ENCODE measurements at places on chromosomes 2 and 18. TPM values are rescaled to one million over a fixed set of nuclear protein-coding genes. Genes with fewer than 3 reads are reported as not detected.

The ANKRD30BL gene
- polyA plus RNA-seq = 0.26 TPM

The GLI2 gene
- polyA plus RNA-seq = 0.32 TPM

The GPR35 gene
- polyA plus RNA-seq = 17.8 TPM

The MALL gene
- 1.7 TPM for polyA plus RNA-seq

The CRYGC gene
- not detected for polyA plus RNA-seq

The SERPINB5 gene
- not detected for polyA plus RNA-seq

The SMYD5 gene
- 22.7 TPM for polyA plus RNA-seq

The SLC16A14 gene
- polyA plus RNA-seq = 3.0 TPM

The QPCT gene
- 9.4 TPM for polyA plus RNA-seq

The DNAH7 gene
- polyA plus RNA-seq = 0.56 TPM

The ERFE gene
- 0.63 TPM for polyA plus RNA-seq

The PDE1A gene
- 2.4 TPM for polyA plus RNA-seq

All from spleen (tissue), 13 donors.